Muscle of arm (tissue), 14 donors: ENCODE measurements at places on chromosomes 3 and 15.
A peak's percentile ranks its signal among the peaks of the same experiment; 100 is the strongest.

DNA sequence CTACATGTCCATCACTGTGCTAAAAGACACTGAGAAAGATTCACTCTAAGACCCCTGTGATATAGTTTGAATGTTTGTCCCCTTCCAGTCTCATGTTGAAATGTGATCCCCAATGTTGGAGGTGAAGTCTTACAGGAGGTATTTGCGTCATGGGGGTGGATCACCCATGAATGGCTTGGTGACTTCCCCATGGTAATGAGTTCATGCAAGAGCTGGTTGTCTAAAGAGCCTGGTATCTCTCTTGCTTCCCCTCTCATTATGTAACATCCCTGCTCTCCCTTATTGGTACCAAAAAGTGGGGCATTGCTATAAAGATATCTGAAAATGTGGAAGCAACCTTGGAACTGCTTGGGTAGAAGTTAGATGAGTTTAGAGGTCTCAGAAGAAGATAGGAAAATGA is 32.2 kb upstream of the FAM174B start:
- no peak for DNase-seq

GRCh38 chr3:23993556-23994243 is 48.6 kb downstream of the NR1D2 start:
- DNase-seq = no peak

- no peak for DNase-seq
These were observed 22.3 kb downstream of the LNP1 start for GRCh38 chr3:100423611-100424010.

- DNase-seq = no peak
These were observed 18.6 kb downstream of the THSD4 start for GRCh38 chr15:71133747-71134472.

- no peak for DNase-seq
These were observed 10.3 kb downstream of the TM2D3 start for GRCh38 chr15:101641894-101642293.

DNA sequence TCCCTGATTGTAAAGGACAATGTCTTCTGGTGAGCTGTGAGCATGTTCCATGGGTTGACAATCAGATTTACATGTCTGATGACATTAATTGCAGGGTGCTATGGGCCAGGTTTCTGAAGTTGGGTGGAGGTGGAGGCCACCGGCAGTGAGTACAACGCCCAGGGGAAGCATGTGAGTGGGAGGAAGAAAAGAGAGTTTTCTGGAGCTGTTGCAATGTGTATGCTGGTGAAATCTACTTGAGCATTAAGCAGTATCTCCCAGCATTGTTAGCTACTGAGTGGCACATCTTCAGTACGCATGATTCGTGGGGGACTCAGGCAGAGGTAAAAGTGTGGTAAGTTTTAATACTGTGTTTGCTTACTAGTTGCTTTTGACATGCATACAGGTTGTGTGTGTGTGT is 26.6 kb downstream of the TMEM45A start:
- no peak for DNase-seq

DNA sequence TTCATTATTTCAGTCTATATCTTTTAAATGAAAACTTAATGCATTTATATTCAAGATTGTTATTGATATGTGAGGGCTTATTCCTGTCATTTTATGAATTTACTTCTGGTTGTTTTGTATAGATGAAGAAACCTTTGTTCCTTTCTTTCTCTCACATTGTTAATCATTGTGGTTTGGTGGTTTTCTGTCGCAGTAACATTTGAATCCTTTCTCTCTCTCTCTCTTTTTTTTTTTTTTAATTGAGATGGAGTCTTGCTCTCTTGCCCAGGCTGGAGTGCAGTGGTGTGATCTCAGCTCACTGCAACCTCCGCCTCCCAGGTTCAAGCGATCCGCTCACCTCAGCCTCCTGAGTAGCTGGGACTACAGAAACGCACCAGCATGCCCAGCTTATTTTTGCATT is 22.1 kb downstream of the AGBL1 start:
- DNase-seq = no peak

DNA sequence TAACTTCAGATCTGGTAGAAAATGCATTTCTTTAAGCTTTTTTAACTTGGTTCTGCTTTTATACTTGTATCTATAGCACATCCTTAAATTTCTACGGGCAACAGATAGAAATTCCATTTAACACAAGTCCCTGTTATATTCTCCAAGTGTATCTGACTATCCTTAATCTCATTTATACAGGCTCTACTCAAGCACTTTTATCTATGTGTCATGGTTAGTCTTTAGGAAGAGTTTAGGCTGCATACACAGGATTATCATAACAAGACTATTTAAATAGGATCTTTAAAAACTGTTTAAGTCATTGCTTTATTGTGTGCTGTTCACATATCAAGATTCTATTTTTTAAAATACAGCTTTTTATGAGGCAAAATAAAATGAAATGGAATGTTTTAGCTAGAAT is 52.7 kb downstream of the SETD5 start:
- DNase-seq = no peak

GRCh38 chr3:153284282-153284938 is 122.4 kb downstream of the RAP2B start:
- peak; percentile 70 for DNase-seq

- no peak for DNase-seq
These were observed 8.6 kb downstream of the LPCAT4 start for GRCh38 chr15:34358367-34358766.

GRCh38 chr3:48572517-48572916 is 8.9 kb upstream of the UCN2 start:
- no peak for DNase-seq

DNA sequence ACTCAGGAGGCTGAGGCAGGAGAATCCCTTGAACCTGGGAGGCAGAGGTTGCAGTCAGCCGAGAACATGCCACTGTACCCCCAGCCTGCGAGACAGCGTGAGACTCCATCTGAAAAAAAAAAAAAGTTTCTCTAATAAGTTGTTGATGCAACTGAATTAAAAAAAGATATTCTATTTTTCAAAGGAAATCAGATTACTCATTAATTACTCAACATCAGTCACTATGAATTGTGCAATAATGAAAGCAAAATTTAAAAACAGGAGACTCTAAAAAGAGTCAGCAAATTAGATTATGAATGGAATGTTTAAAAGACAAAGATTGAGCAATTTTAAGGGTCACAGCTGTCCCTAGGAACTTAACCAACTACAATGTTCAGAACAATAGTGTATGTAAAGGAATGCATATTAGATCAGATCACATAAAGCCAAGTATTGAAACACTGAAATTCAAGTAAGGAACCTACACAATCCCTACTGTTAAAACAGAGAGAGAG is 60.2 kb upstream of the SLC4A7 start:
- DNase-seq = no peak

DNA sequence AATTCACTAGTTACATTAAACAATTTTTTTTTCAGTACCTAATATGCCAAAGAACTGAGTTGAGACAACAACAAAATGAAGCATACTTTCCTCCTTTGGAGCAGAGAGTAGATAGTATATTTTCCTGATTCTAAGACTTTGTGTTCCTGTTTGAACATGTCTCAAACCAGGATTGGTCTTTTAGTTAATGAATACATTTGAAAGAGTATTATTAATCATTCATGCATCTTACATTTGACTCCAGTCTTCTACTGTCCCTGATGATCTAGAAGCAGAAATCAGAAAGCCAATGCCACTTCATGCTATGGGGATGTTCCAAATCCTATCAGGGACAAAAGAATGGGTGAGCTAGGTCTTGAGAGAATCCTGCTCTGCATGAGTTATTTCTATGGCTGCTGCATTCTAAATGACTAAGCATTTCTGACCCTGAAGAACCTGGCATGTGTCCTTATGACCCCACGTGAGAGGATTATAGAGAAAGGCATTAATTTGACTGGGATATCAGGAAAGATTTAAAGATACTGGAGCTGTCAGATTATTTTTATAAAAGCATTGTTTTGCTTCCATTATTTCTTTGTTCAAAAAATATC is 32.9 kb upstream of the MBNL1 start:
- no peak for DNase-seq

DNA sequence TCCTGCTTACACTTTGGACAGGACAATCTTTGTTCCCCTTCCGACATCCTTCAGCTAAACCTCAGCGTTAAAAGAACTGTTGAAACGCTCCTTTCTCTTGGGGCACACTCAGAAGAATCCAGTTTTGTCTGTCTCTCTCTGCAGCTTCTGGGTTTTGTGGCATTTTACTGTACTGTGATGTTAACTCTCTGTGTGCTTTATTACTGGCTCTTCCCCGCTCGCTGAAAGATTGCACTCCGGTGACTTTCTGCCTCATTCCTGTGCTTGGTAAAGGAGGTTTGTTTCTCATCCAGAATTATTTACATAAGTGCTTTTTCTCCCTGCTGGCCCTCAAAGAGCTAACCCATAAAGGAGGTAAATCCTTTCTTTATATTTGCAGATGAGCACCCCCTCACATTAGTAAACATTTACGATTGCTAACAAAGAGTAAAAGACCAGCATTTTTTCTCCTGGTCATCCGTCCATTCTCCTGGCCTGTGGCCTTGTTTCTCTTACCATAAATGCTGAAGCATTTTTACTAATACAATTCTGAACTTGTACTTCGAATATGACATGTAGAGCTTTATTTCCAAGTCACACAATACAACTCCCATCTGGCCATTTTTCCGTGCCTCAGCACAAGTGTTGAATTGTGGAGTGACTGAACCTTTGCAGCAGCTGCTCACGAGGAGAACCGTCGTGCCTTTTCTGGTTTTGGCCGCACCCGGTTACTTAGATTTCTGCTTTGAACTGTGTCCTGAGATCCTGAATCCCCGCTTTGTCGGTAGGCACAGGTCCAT is 69.3 kb upstream of the RPL35A start:
- no peak for DNase-seq

DNA sequence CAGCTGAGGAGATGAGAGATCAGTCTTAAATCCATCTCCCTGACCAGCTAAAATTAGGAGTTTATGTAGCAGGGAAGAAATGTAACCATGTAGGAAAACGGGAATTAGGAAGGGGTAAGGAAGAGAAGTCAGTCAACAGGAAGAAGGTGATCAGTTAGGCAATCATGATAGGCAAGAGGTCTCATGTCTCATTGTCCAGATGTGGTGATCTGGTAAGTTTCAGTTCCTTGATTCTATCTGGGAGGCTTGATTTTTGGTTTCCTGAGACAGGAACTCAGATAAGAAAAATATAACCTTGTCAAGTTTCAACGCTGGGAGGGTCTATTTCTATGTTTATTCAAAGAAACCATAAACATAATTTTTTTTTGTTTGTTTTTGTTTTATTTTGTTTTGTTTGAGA is 40.3 kb upstream of the TBC1D5 start:
- DNase-seq = no peak

- DNase-seq = no peak
These were observed 33.0 kb upstream of the CA12 start for GRCh38 chr15:63414474-63415120.

DNA sequence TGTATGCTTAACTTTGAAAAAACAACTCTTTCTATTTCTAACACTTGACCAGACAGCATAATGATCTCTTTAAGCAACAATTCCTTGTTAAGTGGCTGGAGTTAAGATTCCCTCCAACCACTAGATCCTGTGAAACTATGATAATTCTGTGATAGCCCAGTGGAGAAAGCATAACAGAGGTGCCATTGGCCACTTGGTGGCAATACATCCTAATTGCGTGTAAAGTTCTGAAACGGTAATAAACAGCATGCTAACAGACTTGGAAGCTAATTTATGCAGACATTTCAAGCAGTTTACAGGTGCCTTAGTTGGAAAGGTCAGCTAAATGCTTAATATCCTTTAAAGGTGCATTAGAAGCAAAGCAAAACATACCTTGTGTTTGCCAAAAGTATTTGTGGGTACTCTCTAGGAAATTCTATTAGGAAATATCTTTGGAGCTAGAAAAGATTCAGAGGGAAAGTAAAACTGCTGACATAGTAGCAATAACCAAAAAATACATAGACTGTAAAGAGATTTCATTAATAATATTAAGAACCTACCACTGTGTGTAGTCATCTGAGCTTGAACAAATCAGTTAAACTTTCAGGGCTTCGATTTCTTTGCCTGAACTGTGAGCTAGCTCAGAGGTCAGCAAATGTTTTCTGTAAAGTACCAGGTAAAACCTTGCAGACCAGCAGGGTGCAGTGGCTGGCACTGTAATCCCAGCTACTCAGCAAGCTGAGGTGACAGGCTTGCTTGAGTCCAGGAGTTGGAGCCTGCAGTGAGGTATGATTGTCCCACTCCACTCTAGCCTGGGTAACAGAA is 19.0 kb upstream of the CSTA start:
- DNase-seq = no peak

- no peak for DNase-seq
These were observed 60.8 kb upstream of the PXYLP1 start for GRCh38 chr3:141170678-141171295.

DNA sequence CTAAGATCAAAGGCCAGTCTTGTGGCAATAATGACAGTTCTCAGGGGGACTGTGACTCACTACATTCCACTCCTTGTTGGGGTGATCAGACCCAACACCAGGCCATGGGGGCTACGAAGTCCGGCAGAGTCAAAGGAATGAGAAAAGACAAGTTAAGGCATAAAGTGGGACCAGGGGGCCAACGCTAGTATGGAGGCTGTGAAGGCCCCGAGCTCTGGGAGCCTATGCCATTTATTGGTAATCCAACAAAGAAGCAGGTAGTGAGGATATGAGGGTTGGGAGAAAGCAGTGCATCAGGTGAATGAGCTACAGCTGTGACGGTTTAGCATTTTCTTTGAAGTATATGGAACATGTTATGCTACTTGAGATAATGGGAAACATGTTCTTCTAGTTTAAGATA is 104.4 kb upstream of the C2CD4B start:
- DNase-seq = no peak

DNA sequence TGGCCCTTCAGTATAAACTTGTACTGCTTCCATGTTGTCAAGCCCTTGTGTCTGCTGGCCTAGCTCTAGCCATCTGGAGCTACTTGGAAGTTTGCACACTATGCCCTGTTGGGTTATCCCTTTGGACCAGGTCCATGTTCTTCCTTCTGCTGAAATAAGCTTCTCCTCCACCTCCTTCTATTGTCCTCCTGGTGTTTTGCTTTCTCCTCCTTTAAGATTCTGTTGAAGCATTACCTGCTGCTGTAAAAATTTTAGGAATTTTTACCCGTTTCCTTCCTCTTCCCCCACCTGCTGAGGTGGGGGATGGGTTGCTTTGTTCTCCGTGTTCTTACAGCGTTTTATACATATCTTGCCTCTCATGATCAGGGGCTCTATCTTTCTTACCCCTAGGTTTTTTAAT is 51.7 kb downstream of the SH3GL3 start:
- DNase-seq = no peak

GRCh38 chr3:70821602-70822001 is 509.2 kb upstream of the MDFIC2 start:
- DNase-seq = no peak

GRCh38 chr15:72961346-72961745 is 90.9 kb upstream of the NEO1 start:
- no peak for DNase-seq
